ENCODE measurements at places on chromosomes 11 and 22.
A peak's percentile ranks its signal among the peaks of the same experiment; 100 is the strongest.

DNA sequence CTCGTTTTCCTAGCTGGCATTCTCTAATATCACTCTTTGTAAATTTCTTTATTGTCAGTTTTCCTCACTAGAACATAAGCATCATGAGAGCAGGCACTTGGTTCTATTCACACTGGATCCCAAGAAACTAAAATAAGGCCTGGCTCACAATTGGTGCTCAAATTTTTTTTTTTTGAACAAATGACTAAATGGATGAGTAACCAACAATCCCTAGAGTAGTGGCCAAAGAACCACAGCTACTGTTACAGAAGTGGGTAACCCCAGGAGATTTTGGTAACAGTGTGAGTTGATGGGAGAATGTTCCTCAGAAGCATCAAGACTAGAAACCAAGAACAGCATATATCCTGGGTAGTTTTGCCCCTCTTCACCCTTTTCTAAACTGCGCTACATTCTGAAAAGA lies 572.6 kb downstream of the INSC start:
- DNase-seq = no peak

DNA sequence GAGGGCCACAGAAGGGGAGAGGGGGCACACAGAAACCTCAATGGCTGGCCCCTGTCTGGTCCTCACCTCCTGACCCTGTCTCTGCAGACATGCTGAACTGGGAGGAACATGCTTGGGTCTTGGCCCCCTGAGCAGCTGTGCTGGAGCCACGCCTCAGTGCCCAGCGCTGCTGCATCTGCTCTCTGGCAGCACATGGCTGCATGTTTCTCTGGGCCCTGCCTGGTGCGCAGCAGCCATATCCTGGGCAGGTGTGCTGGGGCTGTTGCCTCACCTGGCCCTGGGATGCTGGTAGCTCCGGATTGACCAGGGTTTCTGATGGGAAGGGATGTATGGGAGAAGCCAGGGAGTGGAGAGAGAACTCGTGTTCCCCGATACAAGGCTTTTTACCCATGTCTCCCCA lies 248.0 kb downstream of the ST3GAL4 start:
- no peak for DNase-seq

GRCh38 chr11:7522121-7522520 lies 8.3 kb downstream of the PPFIBP2 start:
- DNase-seq = no peak

- DNase-seq = no peak
Observed at GRCh38 chr11:79342236-79342635, 98.6 kb downstream of the TENM4 start.

- DNase-seq = no peak
Observed at GRCh38 chr22:45690008-45690407, 18.4 kb downstream of the ATXN10 start.

DNA sequence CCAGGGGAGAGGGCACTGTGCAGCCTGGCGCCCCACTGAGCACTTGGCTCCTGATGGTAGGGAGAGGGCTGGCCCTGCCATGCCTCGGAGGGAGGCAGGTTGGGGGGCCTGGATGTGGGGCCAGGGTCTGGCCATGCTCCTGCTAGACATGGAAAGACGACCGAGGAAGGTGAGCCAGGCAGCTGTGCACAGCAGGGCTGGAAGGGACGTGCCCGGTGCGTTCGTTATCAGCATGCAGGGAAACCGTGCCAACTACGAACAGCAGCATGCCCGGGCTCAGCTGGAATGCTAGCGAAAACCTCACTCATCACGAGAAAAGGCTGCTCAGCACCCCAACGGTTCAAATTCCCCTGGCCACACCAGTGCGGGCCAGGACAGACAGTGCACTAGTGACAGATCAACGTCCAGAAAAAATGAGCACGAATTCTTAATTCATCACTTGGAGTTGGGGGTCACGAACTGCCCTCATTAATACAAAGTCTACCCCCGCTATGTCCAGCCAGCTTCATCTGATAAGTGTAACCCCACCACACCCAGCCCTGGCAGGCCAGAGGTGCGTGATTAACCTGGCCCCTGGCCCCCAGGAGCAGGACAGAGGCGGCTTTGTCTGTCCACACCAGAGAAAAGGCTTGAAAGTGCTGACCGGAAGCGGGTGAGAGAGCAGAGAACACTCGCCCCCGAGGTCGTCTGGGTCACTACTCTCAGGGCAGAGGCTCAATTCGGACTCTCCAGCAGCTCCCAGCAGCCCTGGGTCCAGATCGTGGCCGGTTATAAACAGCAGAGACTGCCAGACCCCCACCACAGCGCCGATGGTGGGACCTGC lies 84.2 kb downstream of the CELSR1 start:
- no peak for DNase-seq

DNA sequence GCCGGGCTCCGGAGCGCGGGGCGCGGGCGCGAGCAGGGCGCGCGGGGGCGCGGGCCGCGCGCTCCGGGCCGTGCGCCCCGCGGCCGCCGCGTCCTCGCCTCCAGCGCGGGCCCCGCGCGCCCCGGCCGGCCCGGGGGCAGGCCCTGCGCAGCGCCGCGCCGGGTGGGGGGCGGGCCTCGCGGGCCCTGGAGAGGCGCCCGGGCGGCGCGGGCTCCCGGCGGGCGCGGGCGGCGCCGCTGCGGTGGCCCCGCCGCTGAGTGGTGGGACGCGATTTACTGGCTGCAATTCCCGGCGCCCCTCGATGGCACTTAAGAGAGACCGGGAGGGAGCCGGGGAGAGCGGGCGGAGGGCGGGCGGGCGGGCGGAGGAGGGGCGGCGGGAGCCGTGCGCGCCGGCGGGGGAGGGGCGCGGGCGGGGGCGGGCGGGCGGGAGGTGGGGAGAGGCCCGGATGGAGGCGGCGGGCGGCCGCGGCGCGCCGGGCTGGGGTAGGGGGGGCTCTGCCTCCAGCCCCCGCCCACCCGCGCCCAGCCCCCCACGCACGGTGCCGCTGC lies 73.2 kb upstream of the TCF20 start:
- peak; percentile 54 for DNase-seq

DNA sequence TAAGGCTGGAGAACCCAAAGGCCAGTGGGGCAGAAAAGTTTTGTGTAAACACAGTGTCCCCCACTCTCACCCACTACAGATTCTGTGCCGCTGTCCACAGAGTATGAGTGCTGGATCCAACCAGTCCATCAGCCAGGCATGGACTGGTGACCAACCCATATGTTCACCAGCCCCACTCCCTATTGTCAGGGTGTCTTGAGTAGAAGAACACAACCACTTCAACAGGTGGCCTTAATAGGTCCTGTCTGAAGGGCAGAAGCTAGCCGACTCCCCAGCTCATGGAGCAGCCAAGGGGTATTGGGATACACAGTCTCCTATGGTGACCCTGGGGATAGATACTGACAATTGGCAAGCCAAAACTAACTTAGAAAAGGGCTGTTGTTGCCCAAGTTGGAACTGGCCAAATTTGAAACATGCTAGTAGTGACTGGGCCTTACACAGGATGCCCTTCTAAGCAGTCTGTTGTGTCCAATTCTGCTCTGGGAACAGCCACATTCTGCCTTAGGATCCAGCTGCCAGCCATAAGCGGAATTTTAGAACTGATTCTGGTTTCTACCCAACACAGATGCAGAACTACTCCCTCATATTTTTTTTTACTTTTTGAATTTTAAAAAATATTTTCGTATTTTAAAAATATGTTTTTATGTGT lies 19.8 kb upstream of the PGM2L1 start:
- no peak for DNase-seq

DNA sequence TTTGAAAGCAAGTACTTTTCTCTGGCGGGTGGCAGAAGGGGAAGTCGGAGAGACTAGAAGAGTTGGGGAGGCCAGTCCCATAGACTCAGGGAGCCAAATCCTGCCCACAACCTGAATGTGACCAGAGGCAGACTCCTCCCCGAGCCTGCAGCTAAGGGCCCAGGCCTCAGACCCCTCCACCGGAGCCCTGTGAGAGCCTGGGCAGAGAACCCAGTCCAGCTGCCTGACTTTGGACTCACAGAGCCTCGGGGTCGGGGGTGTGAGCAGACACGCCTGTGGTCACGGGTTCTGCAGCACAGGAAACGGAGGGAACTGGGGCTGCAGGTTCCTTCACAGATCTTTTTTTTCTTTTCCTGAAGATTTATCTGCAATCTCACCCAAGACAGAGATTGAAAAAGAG lies 312.3 kb downstream of the CTTN start:
- DNase-seq = no peak

DNA sequence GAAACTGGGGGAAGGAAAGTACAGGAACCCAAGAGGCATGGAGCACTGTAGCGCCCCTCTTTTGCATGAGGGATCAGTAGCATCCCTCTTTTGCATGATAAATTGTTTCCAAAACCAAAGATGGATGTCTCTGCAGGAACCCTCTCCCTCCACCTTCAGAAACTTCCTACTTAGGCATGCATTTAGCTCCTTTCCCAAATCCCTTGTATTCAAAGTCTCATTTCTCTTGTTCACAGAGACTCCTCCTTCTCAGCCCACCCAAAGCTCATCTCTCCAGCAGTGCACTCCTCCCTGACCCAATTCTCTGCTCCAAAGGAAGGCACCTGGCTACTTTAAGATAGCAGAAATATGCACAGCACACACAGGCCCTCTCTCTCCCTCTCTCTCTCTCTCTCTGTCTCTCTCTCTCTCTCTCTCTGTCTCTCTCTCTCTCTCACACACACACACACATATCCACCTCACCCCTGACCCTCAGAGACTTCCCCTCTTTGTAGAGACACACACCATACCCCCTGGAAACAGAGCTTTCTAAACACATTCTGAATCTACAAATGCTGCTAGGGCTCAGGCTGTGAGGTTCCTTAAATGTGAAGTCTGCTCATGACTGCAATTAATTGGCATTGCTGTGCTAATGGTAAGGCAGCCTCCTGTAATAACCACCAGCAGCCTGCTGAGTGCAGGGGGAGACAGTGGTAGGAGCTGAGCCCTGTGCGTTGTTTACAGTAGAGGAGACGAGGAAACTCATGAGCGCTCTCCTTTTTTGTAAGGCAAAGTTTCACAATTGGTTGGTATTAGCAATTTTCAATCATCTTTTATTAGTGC lies 519.6 kb downstream of the NTM start:
- DNase-seq = no peak

GRCh38 chr11:118938491-118939403 lies 13.0 kb upstream of the BCL9L start:
- no peak for DNase-seq

DNA sequence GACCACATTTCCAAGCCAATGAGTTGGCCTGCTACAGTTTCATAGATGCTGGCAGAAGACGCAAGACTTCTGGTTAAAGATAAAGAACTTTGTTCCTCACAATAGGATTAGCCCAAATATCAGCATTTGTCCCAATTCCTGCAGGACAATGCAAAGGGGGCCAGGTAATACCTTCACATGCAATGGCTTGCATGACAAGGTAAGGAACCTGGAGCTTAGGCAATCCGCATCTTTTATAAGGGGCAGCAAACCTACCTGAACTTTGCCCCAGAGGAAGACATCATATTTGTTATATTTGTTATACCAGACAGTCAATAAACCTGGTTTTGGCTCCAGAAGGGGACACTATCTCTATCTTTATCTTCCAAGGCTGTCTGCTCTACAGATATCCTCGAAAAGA lies 5.3 kb downstream of the P2RY6 start:
- DNase-seq = no peak

GRCh38 chr11:2459796-2460531 lies 15.2 kb downstream of the KCNQ1 start:
- DNase-seq = no peak

DNA sequence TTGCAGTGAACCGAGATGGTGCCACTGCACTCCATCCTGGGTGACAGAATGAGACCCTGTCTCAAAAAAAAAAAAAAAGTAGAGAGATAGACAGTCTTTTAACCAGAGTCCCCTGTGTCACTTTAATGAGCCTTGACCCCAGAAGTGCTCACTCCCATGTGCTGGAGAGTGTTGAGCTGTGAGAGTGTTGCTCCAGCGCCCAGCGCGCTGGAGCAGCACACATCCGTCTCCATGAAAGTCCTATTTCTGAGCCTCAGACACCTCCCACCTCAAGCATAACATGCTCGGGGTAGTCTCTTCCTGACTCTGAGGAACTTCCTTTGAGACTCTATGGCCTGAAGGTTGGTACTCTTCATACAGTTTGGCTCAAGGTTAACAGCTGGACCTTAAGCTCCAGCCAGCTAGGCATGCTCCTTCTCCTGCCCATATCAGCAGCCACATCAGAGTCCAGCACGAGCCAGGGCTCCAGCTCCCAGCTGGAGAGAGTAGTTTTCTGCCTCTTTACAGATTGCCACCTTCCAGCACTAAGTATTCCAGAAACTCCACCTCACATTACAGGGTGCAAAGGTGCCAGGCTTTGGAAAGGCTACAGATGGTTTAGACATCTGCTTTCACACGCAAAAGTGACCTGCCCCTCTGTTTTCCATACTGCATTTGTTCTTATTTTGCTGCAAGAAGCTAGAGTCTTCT lies 29.4 kb upstream of the UBASH3B start:
- DNase-seq = no peak

- no peak for DNase-seq
Observed at GRCh38 chr11:117219455-117219854, 12.4 kb downstream of the PCSK7 start.

Measured in HAP-1 (cell line).